Activated naive CD4-positive, alpha-beta T cell (primary cell): ENCODE measurements at places on chromosomes 5 and 9.

- DNase-seq: no peak
Measured at GRCh38 chr5:173055042-173055721, 970 bp upstream of the CREBRF start.

DNA sequence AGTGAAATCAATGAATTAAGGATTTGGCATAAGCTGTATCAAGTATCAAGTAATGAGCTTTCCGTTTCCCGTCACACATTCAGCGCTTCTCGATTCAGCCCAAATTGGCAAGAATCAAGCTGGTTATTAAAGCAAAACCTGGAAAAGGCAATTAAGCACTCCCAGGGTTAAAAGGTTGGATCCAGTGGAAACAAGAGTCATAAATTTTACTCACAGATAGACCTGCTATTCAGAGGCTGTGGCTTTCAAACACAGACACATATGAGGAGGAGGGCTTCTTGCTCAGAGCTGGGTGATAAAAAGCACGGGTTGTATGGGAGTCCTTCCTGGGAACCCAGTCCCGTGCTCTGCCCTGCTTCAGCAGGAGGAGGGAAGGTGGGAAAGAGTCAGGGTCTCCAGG is 112.3 kb upstream of the CXCL14 start:
- DNase-seq: no peak

- DNase-seq: no peak
Measured at GRCh38 chr5:104241046-104241445, 678.5 kb upstream of the NUDT12 start.

GRCh38 chr5:67012171-67012570 is 184.4 kb downstream of the CD180 start:
- DNase-seq: no peak
